ENCODE measurements at places on chromosomes 11 and 22.

GRCh38 chr11:923691-924405, 1.8 kb upstream of the AP2A2 start:
- no peak for DNase-seq

- DNase-seq, result peak; percentile 53
These were observed 87.2 kb downstream of the KCNC1 start for GRCh38 chr11:17821648-17822400.

DNA sequence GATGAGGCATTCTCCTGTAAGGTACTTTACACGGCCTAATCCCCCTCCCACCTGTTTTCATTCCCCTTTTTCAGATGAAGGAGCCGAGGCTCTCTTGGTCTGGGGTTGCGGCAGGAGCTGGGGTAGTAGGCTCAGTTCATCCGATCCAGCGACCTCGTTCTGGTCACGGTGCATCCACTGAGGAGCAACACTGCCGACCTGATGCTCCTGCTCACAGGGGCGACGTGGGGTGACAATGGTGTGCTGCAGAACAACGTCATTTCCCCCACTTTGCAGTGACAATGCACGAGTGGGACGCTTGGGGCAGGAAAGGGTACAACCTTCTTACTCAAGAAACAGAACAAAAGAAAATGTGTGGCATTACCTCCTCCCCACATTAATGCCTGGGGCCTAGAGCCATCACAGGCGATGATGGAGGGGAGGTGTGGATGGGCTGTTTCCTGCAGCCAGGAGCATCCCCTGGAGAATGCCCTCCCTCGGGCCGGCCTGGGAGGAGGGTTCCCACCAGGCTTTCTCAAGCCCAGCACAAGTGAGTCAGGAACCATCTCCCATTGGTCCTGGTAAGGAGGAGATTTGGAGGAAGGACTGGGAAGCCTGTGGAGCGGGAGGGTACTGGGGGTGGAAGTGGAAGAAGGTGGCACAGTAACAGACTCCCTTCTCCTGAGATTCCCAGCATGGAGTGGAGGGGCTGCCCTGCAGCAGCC, 125.6 kb downstream of the SPATA19 start:
- DNase-seq, result no peak

DNA sequence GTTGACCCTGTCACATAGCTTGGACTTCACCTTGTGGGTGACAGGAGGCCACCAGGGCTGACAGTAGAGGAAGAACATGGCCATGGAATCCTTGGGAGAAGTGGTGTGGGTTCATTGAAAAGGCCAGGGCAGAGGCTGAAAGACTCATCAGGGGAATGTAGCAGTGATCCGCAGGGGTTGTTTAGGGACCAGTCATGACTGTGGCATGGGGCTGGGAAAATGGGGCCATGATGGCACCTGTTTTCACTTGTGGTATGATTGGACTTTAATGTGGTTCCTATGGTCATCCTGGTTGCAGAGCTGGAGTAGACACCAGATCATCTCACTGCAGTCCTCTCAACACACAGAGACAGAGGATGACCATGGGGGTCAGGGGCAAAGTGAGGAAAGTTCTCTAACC, 66.7 kb upstream of the MYEOV start:
- DNase-seq, result no peak

- no peak for DNase-seq
These were observed 55.3 kb downstream of the KIRREL3 start for GRCh38 chr11:126945319-126945718.

- DNase-seq, result peak; percentile 34
These were observed 55.3 kb upstream of the ALKBH3 start for GRCh38 chr11:43825217-43825816.

- peak; percentile 19 for DNase-seq
These were observed 8.1 kb downstream of the GRAMD1B start for GRCh38 chr11:123438131-123438627.

DNA sequence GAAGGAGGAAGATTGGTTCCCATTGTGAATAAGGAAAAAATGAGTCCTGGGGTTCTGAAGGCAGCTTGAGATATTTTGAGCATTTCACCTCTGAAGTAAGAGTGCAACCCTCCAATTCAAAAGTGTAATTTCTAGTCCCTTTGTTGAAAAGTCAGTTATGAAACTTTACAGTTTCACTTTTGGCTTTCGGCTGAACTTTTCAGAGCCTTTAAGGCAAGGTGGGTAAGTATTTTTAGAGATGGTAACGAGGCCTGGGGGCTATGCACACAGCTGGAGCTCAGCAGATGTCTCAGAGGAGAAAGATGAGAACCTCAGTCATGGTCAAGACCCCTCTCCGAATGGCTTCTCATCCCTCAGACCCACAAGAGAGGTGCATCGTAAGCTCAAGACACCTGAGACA, 267.6 kb downstream of the KIRREL3 start:
- DNase-seq, result no peak

DNA sequence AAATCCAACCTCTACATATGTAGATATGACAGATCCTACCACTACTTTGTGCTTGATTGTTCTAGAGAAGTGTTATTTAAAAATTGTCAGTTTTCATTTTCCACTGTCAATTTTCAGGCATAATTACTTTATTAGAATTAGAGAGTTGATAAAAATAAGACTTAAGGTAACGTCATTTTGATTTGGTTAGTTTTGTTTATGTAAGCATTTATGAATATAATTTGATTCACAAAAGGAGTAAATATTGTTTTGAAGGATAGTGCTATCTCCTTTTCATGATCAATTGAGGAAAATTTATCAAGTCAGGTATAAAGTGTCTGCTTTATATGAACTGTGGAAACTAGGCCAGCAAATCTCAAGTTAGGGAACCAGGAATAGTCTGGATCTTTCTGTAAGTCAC, 42.6 kb upstream of the PITPNB start:
- no peak for DNase-seq
